NB4 (cell line): ENCODE measurements at places on chromosomes 12 and 14.

- DNase-seq, result no peak
These were observed 165.5 kb downstream of the SLC5A8 start for GRCh38 chr12:101044512-101045059.

DNA sequence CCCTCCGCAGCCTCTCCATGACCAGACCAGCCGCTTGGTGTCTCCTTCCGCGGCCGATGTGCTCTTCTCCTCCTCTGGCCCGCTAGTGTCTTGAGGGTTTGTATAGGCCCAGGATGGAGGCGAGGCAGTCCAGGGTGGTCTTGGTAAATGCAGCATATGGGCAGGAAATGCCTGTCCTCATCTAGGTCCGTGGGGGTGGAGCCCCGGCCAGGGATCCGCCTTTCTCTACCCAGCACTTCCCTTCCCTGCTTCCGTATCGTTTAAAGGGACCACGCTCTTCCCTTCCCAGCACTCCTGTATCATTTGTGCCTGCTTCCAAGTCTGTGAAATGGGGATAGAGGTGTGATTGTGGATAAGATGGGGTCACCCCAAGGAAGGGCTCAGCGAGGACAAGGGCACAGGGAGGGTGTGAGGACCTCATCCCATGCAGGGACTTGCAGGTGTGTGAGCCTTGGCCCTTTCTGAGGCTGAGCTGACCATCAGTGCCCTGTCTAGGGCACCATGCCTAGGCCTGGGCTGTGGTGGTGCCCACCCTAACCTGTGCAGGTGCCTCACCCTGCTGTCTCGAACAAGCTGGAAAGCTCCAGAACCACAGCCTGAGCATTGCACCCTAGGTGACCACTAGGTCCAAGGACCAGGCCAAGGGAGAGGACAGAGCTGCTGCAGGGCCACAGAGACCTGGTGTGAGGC lies 326.8 kb upstream of the RTL1 start:
- no peak for DNase-seq

DNA sequence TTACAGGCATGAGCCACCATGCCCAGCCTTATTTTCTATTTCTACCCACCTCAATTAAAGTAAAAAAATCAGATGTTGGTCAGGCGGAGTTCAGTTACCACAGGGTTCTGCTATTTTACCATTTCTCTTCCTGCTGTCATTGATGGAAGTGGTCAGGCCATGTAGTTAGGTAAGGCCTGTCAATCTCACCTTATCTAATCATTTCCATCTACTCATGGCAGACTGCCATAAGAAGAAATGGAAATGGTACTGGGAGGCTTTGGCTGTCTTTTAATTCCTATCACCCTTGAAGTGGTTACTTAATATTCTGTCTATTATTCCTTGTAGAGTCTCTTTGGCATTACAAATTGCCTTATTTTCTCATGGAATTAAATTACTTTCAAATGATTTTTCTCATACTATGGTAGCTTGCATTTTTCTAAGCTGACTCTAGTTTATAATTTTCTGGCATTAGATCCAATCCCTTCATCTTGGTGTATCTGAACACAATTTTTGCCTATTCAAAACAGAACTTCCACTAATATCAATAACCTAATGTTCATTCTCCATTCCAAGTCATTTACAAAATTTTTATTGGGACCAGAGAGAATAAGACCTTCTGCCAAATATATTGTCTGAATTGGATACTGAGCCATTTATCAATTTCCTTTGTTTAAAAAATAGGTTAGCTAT lies 198.7 kb downstream of the DACT1 start:
- no peak for DNase-seq

DNA sequence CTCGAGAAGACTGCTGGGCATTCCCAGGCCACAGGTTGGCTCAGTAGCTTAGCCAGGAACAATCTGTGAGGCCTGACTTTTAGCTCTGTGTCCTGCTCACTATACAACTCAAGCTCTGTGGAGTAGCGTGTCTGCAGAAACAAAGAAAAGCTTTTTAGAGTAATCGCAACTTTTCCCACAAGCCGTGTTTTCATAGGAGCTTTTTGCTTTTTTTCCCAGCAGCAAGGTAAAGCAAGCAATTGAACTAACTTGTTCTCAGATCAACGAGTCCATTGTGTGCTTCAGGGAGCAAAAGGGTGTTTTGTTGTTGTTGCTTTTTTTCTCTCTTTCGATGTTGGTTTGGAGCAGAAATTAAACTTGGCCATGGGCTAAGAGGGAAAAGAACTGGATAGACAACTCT lies 97.3 kb upstream of the BCL2L14 start:
- DNase-seq, result no peak

DNA sequence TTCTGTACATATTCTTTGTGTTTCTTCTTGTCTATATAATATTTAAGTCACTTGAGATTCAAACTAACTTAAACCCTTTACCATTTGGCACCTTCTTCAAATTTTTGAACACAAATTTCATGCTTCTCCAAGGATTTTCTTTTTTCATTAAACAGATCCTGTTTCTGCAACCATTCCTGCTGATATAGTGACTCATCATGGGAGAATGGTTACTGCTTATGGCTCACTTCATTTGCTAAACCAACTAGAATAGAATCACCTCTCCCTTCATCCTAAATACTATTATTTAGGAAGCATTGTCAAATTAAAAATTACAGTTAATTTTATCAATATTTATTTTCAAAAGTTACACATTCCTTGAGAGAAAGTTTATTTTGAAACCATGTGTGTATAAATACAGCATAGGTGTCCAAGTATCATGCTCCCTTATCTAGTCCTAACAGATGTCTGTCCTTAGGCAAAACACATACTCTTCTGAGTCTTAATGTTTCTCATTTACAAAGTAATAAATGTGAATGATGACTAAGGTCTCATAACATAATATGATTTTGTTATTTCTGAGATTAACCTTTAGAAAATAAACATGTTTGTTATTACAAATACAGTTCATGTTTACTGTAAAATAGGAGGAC lies 40.7 kb downstream of the PLCZ1 start:
- DNase-seq, result no peak

- no peak for DNase-seq
These were observed 84.8 kb downstream of the PRKCH start for GRCh38 chr14:61406198-61406597.
